Stimulated activated CD8-positive, alpha-beta memory T cell treated with anti-CD3 and anti-CD28 coated beads, Interleukin-4, amount 100 ng/mL, for 4 hours (primary cell): ENCODE measurements at places on chromosomes 6 and 20.

DNA sequence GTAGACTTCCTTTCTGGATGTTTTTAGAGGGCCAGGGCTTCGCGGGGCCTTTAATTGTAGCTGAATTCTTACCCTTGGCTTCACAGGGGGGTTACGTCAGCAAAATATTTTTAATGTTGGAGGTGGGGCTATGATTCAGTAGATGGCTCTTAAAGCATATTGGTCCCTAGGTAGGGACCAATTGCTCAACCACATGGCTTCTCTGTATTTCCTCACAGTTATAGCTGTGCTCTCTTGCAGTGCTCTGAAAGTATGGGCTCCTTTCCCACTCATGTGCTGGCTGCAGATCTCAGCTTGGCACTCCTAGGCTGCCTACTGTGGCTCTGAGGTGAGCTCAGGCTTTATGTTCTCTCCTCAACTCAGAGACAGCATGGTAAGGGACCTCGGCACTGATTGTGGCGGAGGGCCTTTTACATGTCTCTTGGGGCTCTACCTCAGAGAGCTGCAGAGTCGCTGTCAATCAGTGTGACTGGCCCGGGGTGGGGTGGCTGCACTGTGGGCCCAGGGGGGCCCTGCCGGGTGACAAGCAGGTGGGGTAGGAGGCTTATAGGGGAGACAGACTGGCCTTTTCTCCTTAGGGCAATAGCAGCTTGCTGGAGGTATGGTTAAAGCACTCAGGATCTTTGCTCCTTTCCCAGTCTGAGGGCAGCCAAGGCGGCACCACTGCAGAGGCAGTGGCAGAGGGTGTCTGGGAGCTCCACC is 318.0 kb downstream of the DOK5 start:
- no peak for DNase-seq

DNA sequence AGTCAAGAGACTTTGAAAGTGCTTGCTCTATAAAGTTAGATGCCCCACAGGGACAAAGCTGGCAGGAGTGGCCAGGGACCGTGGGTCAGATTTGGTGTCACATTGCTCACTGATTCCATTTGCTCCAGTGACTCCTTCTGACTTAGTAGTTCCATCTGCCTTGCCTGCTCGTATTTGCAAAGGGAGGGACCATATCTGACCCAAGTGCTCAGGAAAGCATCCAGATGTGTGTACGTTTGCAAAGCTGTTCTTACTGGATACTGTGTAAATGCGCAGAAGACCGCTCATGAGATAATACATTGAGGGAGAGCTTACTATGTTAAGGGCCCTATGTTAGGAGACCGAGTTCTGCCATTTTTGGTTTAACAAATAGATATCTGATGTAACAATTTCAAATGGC is 21.2 kb upstream of the CCN6 start:
- no peak for DNase-seq

DNA sequence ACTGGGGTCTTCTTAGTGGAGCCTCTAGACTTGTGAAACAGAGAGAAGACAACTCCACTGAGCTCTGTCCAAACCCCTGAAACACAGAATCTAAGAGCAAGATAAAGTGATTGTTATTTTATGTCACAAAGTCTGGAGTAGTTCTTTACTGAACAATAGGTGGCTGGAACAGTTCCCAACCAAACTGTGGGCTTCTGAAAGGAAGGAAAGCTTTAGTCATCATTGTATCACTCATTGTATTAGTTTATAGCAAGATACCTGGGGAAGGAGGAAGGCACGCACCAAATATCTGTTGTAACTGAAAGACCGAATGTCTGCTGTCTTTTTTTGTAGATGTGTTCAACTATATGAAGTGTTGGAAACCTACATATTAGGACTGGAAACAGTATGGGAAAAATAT is 284.9 kb upstream of the TBX18 start:
- no peak for DNase-seq

DNA sequence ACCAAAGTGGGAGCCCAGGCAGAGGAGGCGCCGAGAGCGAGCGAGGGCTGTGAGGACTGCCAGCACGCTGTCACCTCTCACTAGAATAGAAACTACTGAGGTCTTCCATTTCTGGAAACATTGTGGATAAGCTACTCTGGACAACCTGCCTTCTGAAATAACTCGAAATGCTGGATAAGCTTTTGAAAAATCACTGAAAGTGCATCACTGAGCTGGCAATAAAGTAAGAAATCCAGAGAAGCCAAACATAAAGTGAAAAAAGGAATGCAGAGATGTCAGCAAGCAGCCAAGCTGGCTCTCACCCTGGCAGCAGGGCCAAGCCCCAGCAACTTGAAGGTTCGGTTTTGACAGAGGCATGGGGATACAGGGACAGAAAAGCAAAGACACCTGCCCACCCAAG is 59.2 kb upstream of the MYLIP start:
- DNase-seq = no peak

DNA sequence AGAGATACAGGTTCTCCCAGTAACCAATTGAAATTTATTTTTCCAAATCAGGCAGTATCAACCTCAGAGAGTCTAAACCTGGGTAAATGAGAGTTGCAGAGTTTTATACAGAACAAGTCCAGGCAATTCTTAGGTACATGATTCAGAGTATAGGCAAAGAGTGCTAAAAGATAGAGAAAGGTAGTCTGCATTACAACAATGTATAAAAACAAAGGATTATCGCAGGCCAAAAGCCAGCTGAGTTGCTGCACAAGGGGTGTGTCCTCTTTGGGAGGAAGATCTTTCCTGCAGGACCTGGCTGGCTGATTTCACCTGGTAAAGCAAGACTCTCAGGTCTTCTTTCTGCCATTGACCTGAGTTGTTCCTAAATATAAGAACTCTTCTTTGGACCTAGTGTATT is 48.9 kb upstream of the ECHDC1 start:
- no peak for DNase-seq

- no peak for DNase-seq
Observed at GRCh38 chr20:52924411-52925271, 47.5 kb upstream of the TSHZ2 start.
